NCI-H526 (cell line): ENCODE measurements at places on chromosomes 2 and 18.
A peak's percentile ranks its signal among the peaks of the same experiment; 100 is the strongest.

DNA sequence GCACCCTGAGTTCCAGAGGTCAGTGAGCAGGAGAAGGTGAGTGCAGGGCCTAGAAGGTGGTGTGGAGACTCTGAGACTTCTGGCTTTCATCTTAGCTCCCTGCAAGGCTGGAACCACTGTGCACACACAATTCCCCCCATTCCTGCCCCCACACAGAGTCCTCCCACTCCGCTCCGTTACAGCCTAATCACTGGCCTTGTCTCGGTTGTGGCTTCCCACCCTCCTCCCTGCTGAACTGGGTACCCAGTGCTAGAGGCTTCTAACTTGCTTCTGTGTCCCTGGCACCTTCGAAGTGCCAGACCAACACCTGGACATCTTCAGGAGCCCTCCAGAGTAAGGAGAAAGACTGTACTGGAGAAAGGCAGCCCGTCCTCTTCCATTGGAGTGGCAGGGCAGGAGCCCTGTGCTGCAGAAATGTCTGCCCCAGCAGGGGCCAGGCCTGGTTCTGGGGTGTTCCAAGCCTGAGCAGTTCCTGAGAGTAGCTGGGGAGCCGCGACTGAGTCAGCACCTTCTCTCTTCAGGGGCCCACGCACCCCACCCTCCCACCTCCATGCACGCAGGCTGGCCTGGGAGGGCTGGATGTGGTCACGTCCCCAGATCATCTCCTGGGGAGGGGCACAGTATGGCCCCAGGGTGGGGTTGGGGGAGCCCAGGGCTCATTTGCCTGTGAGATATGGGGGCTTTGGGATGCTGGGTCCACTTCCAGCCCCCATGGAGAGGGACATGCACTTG lies 23.4 kb downstream of the CROCC2 start:
- no peak for DNase-seq

- DNase-seq = peak; percentile 43
Observed at GRCh38 chr2:169397697-169398096, 35.4 kb upstream of the LRP2 start.

GRCh38 chr2:16184945-16185660 lies 244.8 kb downstream of the MYCN start:
- no peak for DNase-seq

GRCh38 chr2:181306785-181307184 lies 150.4 kb upstream of the ITGA4 start:
- DNase-seq = no peak

- DNase-seq = no peak
Observed at GRCh38 chr2:94872676-94873361, 1.6 kb downstream of the TEKT4 start.

DNA sequence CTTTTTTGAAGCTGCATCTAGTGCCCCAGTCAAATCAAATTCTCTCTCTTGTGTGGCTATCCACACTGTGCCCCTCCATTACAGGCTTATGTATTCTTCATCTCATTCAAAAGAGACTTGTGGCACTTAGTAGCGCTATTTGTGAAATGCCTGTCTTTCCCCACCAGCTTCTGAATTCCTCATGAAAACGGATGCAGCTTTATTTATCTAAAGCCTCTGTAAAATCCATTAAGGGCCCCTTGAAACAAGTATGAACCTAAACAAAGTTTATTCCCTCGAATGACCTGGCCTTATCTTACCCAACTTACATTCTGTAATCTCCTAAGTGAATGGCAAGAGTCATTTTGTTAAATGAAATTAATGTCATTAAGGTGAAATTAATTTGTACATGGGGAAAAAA lies 417.4 kb upstream of the PIK3C3 start:
- DNase-seq = no peak

- DNase-seq = no peak
Observed at GRCh38 chr2:227340106-227340505, 15.1 kb downstream of the MFF start.

DNA sequence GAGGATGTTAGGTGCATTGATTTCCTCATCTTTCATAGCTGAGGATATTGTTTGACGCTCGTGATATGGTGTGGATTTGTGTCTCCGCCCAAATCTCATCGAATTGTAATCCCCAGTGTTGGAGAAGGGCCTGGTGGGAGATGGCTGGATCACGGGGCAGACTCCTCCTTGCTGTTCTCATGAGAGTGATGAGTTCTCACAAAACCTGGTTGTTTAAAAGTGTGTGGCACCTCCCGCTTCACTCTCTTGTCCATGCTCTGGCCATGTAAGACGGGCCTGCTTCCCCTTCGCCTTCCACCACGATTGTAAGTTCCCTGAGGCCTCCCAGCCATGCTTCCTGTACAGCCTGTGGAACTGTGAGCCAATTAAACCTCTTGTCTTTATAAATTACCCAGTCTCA lies 28.4 kb upstream of the GPC1 start:
- no peak for DNase-seq

DNA sequence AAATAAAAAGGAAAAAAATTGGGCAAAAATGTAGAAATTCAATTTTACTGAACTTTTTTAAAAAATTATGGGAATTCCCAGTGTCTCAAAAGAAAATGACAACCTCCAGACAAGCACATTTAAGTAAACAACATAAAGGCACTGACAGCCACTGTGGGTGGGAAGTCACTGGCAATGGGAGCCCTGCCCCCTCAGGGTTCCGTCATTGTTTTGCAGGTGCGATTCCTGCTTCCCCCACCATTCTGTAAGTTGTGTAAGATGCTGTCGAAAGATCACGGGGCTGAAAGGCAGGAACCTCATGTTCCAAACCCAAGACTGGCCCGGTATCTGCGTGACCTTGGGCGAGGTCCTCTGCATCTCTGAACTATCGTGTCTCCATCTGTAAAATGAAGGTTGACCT lies 15.8 kb upstream of the ASPRV1 start:
- no peak for DNase-seq

DNA sequence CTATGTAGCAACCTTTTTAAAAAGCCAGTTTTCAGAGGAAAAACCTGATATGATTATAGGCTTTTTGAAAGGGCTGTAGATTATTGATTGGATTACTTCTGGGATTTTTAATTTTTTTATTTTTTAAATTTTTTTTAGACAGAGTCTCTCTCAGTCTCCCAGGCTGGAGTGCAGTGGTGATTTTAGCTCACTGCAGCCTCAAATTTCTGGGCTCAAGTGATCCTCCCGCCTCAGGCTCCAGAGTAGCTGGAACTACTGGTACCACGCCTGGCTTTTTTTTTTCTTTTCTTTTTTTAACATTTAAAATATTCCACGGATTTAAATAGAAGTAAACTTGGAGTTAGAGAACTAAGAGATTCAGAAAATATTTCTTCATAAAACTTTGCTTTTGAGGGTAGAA lies 1.2 kb downstream of the MRPL19 start:
- no peak for DNase-seq

GRCh38 chr18:986552-986951 lies 81.9 kb downstream of the ADCYAP1 start:
- no peak for DNase-seq

DNA sequence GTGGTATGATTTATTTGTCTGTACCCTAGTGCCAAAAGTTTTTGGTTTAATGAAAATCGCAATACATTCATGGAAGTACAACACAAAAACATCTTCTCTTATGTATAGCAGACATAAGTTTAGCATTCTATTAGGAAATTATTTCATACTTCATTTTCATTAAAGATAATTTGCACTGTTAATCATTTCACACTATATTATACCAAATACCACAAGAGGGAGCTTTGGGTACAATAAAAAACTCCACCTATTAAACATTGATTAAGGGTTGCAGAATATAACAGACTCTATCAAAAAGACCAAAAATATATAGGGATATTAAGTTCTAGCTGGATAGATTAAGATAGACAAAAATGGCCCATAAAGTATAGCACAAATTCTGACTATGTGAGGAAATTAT lies 79.0 kb downstream of the SLC66A3 start:
- no peak for DNase-seq

DNA sequence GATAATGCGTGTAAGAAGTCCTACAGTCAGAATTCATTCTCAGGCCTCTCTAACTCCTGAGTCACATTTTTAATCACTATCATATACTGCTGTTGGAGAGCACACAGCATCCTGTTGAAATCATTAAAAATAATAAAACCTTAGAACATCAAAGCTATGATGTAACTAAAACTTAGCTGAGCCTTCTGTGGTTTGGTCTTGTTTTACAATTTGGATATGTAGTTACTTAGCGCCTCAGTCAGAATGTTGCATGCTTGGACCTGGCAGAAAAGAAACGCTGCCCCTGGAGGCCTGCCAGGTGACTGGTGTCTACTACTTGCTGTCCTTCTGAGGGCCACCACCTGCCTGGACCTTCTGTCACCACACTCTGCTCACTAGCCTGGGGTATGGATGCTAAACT lies 261.1 kb upstream of the RASGRP3 start:
- no peak for DNase-seq

GRCh38 chr2:51711766-51712165 lies 679.8 kb upstream of the NRXN1 start:
- DNase-seq = no peak

DNA sequence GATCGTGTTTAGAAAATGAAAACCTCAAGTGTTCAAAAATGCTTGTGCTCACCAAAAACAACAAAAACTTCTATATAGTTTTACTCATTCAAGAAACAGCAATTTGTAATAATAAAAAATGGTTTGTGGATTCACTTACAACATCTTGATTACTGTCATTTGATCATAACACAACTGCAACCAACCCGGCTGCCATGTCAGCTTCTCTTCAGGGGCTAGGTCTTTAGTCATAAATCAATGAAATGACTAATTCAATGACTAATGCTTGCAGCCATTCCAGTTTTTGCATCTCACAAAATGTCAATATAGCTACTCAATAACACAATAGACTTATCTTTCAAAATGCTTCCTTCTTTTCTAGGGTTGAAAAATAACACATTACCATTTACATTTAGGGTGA lies 128.0 kb downstream of the OLA1 start:
- no peak for DNase-seq

- no peak for DNase-seq
Observed at GRCh38 chr18:13275075-13275474, 56.5 kb downstream of the LDLRAD4 start.

- no peak for DNase-seq
Observed at GRCh38 chr2:11396467-11397445, 52.3 kb upstream of the ROCK2 start.

DNA sequence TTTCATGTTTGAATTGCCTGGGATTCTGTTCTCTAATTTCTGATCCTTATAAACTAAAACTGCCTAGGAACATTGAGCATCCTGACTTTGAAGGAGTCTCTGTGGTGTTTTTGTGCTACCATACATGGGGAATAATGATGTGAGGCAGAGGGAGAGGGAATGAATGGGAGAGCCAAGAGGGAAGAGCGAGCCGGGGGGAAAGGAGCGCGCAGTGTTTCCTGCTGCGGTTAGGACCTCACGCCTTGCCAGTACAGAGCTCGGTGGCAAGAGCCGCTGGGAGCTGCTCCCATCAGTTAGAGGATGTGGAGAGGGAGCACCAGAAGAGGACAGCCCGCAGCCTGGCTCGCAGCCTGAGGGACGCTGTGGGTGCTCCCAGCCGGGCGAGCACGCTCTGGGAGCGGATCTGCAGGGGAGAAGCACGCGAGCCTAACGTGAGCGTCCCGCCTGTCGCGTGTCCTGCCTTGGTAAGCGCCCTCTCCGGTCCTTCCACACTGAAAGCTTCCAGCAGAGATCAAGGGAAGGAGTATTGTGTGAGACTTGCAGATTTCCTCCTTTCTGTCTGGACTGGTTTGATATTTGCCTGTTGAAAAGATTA lies 114.7 kb downstream of the FAM210A start:
- peak; percentile 56 for DNase-seq

- no peak for DNase-seq
Observed at GRCh38 chr2:159946326-159946999, 116.0 kb downstream of the PLA2R1 start.

- DNase-seq = no peak
Observed at GRCh38 chr2:2112416-2113105, 218.5 kb downstream of the MYT1L start.
